ENCODE measurements at places on chromosomes 12 and 14. TPM values are rescaled to one million over a fixed set of nuclear protein-coding genes. Genes with fewer than 3 reads are reported as not detected.

- peaks cover 25% of the 10 kb centered on the region for H3K27me3 ChIP-seq
- no peaks in the 10 kb centered on the region for H3K36me3 ChIP-seq
- DNase-seq, result no peak
- no peak overlapping the region for H3K27ac ChIP-seq
- H3K4me1 ChIP-seq, result peaks cover 6% of the 10 kb centered on the region
Measured at GRCh38 chr12:66191547-66192126, 2.6 kb downstream of the IRAK3 start.

- H3K36me3 ChIP-seq, result no peaks in the 10 kb centered on the region
- DNase-seq, result no peak
- no peaks in the 10 kb centered on the region for H3K27me3 ChIP-seq
Measured at GRCh38 chr14:98146416-98146815, 1125.6 kb downstream of the BCL11B start.

GRCh38 chr14:52917735-52918134 lies 33.1 kb downstream of the FERMT2 start:
- no peaks in the 10 kb centered on the region for H3K36me3 ChIP-seq
- H3K4me3 ChIP-seq, result no peak overlapping the region
- no peak for DNase-seq
- no peaks in the 10 kb centered on the region for H3K27me3 ChIP-seq
- peaks cover 37% of the 10 kb centered on the region for H3K4me1 ChIP-seq

GRCh38 chr12:49296034-49296835 lies 1.3 kb downstream of the PRPH start:
- peaks cover 47% of the 10 kb centered on the region for H3K27me3 ChIP-seq
- peaks cover 11% of the 10 kb centered on the region for H3K4me1 ChIP-seq
- H3K27ac ChIP-seq, result no peak overlapping the region
- no peaks in the 10 kb centered on the region for H3K36me3 ChIP-seq

DNA sequence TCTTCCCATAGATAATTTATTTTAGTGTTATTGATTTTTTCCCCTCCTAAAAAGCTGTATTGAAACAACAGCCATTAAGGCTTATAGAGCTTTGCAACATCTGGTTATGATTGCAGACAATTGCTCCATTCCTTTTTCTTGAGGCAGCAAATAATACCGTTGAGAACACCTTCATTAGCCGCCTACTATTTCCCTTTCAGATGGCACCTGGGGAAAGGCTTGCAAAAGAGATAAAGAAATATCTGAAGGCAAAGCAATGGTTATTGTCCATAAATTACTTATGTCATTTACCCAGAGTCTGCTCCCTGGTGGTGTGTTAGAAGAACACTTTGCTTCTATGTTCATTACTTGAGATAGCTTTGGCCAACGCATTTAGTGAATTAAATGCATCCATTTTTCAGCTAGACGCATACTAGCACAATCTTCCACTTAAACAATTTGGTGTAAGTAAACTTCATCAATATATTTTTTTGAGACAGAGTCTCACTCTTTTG lies 377.8 kb downstream of the KCNH5 start:
- H3K27me3 ChIP-seq, result no peaks in the 10 kb centered on the region
- no peak overlapping the region for H3K4me3 ChIP-seq
- H3K27ac ChIP-seq, result no peak overlapping the region
- no peaks in the 10 kb centered on the region for H3K4me1 ChIP-seq
- DNase-seq, result no peak

DNA sequence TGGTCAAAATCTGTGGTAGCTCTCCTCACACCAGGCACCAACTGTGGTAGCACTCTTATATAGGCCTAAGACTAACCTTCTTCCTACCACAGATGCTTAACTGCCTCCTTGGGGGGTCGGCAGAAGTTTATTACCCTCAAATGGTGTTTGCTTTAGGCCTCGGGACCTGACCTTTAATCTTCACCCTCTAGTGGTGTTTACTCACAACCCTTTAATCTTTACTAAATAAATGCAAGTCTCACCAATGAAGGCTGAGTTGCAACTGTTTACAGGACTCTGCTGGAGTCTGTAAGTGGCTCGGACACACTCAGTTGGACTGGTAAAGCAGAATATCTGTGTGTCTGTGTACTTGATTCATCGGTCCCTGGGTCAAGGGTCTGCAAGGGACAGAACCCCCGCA lies 29.4 kb downstream of the CCER1 start:
- H3K27ac ChIP-seq, result no peak overlapping the region
- no peak overlapping the region for H3K4me3 ChIP-seq
- no peaks in the 10 kb centered on the region for H3K36me3 ChIP-seq

- DNase-seq, result no peak
- H3K36me3 ChIP-seq, result no peaks in the 10 kb centered on the region
- no peaks in the 10 kb centered on the region for H3K27me3 ChIP-seq
Measured at GRCh38 chr14:64906022-64906421, 8.2 kb upstream of the CHURC1 start.

DNA sequence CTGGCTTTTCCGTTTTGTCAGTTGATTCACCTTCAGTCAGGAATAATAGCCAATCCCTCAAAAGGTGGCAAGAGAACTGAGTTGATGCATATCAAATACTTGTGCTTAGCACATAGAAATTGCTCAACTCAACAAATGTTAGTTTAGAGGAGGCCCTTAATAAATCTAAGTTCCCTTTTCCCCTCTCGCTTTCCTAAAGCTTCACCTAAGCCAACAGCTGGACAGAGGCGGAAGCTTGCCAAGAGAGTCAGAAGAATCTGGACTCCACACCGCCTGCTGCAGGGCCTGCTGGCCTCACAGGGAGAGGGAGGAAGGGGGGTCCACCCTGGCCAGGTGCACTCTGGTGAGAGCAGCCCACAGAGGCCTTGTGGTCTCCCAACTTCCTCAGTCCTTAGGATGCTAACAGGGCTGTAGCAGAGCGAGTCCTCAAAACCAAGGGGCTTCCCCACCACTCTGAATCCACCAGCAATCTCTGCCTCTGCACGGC lies 213.1 kb downstream of the CHST11 start:
- DNase-seq, result no peak
- no peak overlapping the region for H3K4me3 ChIP-seq
- no peak overlapping the region for H3K27ac ChIP-seq
- H3K27me3 ChIP-seq, result no peaks in the 10 kb centered on the region
- H3K4me1 ChIP-seq, result peaks cover 23% of the 10 kb centered on the region

GRCh38 chr14:87898301-87898700 lies 94.7 kb downstream of the GALC start:
- H3K36me3 ChIP-seq, result no peaks in the 10 kb centered on the region
- H3K4me1 ChIP-seq, result no peaks in the 10 kb centered on the region
- no peak for DNase-seq
- no peak overlapping the region for H3K27ac ChIP-seq

GRCh38 chr12:132640936-132641335 lies 22.4 kb downstream of the P2RX2 start:
- no peak for DNase-seq
- H3K4me3 ChIP-seq, result no peak overlapping the region
- H3K27me3 ChIP-seq, result no peaks in the 10 kb centered on the region
- no peaks in the 10 kb centered on the region for H3K4me1 ChIP-seq

DNA sequence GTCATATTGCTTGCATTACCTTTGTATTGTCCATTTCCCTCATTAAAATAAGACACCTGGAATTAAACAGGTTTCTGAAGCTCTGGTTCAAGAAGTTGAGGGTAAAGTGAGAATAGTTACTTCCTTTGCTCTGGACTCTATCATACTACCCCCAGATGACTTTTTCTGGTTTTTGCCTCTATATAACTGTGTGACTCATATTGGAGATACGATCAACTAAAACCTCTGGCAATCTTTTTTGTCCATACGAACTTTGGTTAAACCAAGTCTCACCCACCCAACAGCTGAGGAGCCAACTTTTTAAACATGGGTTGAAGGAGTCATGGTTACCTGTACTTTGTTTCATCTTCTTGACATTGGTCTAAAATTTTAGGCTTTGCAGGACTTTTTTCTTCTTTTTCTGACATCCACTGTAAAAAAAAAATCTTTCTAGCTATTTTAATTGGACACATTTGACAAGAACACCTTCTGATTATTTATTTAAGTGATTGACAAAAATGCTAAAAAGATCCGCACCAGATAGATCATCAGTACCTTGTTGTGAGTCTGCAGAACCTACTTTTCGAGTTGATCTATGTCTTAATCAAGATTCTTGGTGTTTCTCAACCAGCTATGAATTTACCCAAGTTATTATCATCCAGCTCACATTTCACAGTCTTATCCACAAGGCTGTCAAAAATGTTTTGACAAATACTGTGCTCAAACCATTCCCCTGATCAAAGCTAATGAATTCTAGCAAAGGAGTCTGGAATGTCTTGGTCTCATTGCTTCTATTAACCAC lies 166.0 kb downstream of the IPO8 start:
- no peaks in the 10 kb centered on the region for H3K36me3 ChIP-seq
- H3K4me3 ChIP-seq, result no peak overlapping the region
- no peaks in the 10 kb centered on the region for H3K4me1 ChIP-seq
- H3K27ac ChIP-seq, result no peak overlapping the region
- no peak for DNase-seq
- no peaks in the 10 kb centered on the region for H3K27me3 ChIP-seq

DNA sequence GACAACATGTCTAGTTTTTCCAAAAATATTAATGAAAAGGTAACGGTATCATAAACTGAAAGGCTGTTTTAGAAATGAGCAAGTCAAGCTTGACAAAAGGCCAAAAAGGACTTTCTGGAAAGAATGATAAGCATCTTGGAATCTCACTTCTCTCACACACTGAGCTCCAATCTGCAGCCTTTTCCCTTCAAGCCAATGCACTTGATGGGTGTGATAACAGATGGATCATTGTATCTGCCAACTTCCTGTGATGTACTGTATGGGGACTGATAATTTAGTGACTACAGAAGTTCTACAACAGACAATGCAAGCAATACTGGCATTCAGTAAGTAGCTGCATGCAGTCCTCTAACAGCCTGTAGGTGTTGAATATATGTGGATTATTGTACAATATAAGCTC lies 147.1 kb downstream of the MED13L start:
- H3K4me3 ChIP-seq, result no peak overlapping the region
- H3K4me1 ChIP-seq, result peaks cover 83% of the 10 kb centered on the region
- no peaks in the 10 kb centered on the region for H3K36me3 ChIP-seq
- DNase-seq, result no peak

- H3K27ac ChIP-seq, result no peak overlapping the region
- H3K4me3 ChIP-seq, result no peak overlapping the region
- no peaks in the 10 kb centered on the region for H3K36me3 ChIP-seq
- DNase-seq, result no peak
Measured at GRCh38 chr14:99664058-99664936, 19.4 kb downstream of the HHIPL1 start.

- H3K4me1 ChIP-seq, result no peaks in the 10 kb centered on the region
- no peak overlapping the region for H3K27ac ChIP-seq
- no peak overlapping the region for H3K4me3 ChIP-seq
Measured at GRCh38 chr12:39723831-39724230, 104.2 kb upstream of the ABCD2 start.

GRCh38 chr14:49960453-49960852 lies 67.6 kb downstream of the ARF6 start:
- no peaks in the 10 kb centered on the region for H3K36me3 ChIP-seq
- no peak overlapping the region for H3K27ac ChIP-seq
- no peak for DNase-seq
- H3K4me1 ChIP-seq, result no peaks in the 10 kb centered on the region

GRCh38 chr12:74381958-74382357 lies 155.7 kb upstream of the ATXN7L3B start:
- no peak overlapping the region for H3K4me3 ChIP-seq
- DNase-seq, result no peak
- no peaks in the 10 kb centered on the region for H3K27me3 ChIP-seq
- H3K4me1 ChIP-seq, result no peaks in the 10 kb centered on the region

DNA sequence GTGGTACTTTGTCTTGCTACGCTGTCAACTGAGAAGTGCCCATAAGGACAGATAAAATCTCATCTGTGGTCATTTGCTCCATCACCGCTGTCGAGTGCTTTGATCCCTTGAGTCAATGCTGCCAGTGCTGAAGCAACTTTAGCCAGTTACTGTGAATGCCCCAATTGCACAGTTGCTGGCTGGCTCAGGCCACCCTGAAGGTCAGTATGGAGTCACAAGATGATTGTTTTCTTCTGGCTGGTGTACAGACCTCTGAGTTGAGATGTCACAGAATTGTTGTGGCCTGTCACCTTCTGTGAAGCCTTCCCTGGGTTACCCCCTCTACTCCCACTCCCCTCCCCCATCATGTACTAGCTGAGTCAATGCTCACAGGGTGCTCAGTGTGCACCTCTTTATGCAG lies 92.9 kb downstream of the PELI2 start:
- DNase-seq, result no peak
- H3K36me3 ChIP-seq, result no peaks in the 10 kb centered on the region
- peaks cover 3% of the 10 kb centered on the region for H3K4me1 ChIP-seq
- no peaks in the 10 kb centered on the region for H3K27me3 ChIP-seq

DNA sequence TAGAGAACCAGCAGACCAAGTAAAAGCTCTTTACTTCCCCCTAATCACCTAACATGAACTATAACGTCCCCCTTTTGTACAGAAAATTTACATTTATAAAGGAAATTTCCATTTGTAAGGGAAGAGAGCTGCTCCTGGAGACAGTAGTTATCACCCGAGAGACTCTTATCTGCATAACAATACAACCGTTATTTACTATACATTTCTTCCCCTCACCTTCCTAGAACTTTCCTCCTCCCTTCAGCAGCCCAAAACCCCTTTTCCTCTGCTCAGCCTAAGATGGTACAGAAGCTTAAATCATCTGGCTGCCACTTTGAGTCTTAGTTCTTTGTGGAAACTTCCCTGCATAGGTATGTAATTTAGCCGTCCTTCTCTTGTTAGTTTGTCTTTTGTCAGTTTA lies 40.4 kb upstream of the ETV6 start:
- H3K36me3 ChIP-seq, result no peaks in the 10 kb centered on the region
- no peak overlapping the region for H3K27ac ChIP-seq
- H3K4me3 ChIP-seq, result no peak overlapping the region

DNA sequence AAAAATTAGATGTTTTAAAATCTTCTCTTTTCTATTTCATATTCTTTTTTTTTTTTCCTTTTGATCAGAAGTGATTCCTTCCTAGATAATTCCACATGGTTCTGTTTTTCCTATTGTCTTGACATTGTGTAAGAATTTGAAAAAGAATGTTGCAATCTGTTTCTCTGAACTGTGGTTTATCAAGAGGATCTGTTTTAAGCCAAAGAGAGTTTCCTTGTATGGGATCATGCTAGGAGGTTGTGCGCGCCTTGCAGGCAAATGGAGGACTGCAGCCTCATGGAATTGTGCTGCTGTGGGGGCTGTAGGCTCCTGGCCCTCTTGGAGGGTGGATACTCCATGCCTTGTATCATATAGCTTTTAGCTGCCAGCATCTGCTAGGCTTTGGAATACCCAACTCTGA lies 43.3 kb upstream of the MBIP start:
- no peak overlapping the region for H3K27ac ChIP-seq
- H3K36me3 ChIP-seq, result no peaks in the 10 kb centered on the region
- H3K4me1 ChIP-seq, result no peaks in the 10 kb centered on the region
- H3K27me3 ChIP-seq, result no peaks in the 10 kb centered on the region
- no peak overlapping the region for H3K4me3 ChIP-seq

GRCh38 chr14:32254952-32255679 lies 52.0 kb upstream of the RNU6-8 start:
- peaks cover 34% of the 10 kb centered on the region for H3K4me1 ChIP-seq
- H3K27me3 ChIP-seq, result no peaks in the 10 kb centered on the region
- DNase-seq, result peak; percentile 36

GRCh38 chr12:95004610-95005009 lies 1.1 kb upstream of the NDUFA12 start:
- no peaks in the 10 kb centered on the region for H3K27me3 ChIP-seq
- no peak overlapping the region for H3K27ac ChIP-seq
- DNase-seq, result no peak

SYNDIG1L gene
- not detected for total RNA-seq

KCNH3 gene
- total RNA-seq, result not detected

REM2 gene
- total RNA-seq, result 1.1 TPM

GYS2 gene
- total RNA-seq, result not detected

TEX52 gene
- not detected for total RNA-seq

PLEKHG7 gene
- total RNA-seq, result not detected

HCAR1 gene
- total RNA-seq, result not detected

MDP1 gene
- 6.7 TPM for total RNA-seq

ALDH1L2 gene
- total RNA-seq, result 1.9 TPM

BICDL1 gene
- total RNA-seq, result 1.4 TPM

Measured in gastrocnemius medialis (tissue), 4 donors.